ENCODE measurements at places on chromosomes 1 and 21. TPM values are rescaled to one million over a fixed set of nuclear protein-coding genes. Genes with fewer than 3 reads are reported as not detected.

The FCRL6 gene
- not detected for total RNA-seq

The CD48 gene
- total RNA-seq = not detected

The DMRTB1 gene
- not detected for total RNA-seq

The TNFSF4 gene
- 0.62 TPM for total RNA-seq

The CNR2 gene
- not detected for total RNA-seq

The ICOSLG gene
- 1.6 TPM for total RNA-seq

Data from kidney epithelial cell (primary cell).